Activated T-cell treated with anti-CD3 and anti-CD28 coated beads for 1 hour (primary cell): ENCODE measurements at places on chromosomes 12 and 14.

- no peak for DNase-seq
Measured at GRCh38 chr12:51971679-51972421, 20.4 kb downstream of the ACVR1B start.

GRCh38 chr14:103861413-103862392 lies 14.3 kb upstream of the PPP1R13B start:
- no peak for DNase-seq

DNA sequence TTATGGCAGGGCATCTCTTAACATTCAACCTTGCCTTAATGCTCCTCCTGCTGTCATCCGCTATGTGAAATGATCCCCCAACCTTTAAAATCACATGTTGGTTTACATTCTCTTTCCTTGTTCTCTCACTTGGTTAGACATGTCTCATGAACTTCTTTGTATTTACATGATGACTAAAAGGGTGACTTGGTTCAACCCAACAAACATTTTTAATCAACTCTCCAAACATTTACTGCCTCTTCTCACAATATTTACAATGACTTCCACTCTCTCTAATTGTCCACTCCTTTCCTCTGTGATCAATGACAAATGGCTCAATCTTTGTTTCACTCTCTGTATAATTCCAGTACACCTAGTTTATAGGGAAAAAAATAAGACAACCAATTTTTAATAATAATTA lies 506.1 kb downstream of the NELL2 start:
- DNase-seq, result no peak

DNA sequence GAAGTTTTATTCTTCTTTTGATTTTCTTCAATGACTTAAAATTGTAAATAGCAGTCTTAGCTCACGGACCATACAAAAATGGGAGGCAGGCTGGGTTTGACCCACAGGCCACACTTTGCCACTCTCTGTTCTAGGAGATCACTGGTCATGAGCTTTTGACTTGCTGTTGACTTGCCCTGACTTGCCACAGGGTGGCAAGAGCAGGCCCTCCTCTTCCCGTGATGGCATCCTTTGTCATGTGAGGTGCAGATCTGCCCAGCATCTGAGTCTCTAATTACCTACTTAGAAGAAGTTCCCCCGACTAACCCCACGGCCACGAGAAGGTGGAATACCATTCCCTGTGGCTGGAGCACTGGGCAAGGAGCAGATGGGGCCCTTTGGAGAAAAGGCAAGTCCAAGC lies 81.0 kb upstream of the SCAF11 start:
- no peak for DNase-seq

- DNase-seq, result no peak
Measured at GRCh38 chr12:257521-258321, 4.9 kb downstream of the SLC6A13 start.

DNA sequence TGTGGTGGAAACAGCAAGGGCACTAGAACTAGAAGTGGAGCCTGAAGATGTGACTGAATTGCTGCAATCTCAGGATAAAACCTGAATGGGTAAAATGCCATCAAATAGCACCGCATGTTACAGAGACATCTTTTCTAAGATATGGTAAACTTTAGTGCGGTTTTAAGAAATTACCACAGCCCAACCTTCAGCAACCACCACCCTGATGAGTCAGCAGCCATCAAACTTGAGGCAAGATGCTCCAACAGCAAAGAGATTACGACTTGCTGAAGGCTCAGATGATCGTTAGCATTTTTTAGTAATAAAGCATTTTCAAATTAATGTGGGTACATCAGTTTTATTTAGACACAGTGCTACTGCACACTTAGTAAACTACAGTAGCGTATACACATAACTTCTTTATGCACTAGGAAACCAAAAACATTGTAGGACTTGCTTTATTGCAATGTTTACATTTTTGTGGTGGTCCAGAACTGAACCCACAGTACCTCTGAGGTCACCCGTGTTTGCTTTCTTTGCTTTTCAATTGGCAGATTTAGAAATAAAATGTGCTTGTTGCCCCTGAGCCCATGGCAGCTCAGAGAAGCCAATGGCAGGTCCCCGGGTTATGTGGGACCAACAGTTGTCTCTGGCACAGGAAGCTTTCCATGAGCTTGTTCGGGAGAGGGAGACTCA lies 15.9 kb downstream of the GOLGA3 start:
- no peak for DNase-seq

DNA sequence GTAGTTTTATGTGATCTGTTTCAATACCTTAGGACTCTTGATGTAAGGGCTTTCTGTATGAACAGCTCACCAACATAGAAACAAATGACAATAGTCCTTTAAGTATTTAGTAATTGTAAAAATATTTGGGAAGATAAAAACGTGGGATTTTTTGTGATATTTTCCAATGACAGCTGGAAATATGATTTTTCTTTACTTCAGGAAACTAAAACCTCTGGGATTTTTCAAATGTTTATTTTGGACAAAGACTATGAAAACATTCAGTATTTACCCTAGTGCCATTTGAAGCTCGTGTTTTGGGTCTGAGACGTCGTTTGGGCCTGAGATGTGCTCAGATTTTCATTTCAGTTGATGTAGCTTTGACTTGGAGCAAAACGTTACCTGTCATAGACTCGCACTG lies 240.0 kb downstream of the BMP4 start:
- DNase-seq, result no peak
